ENCODE measurements at places on chromosomes 6 and 20.

GRCh38 chr6:16716321-16716858, 44.9 kb downstream of the ATXN1 start:
- no peak overlapping the region for H3K27ac ChIP-seq
- no peak for DNase-seq
- H3K36me3 ChIP-seq, result no peaks in the 10 kb centered on the region
- H3K27me3 ChIP-seq, result no peaks in the 10 kb centered on the region

DNA sequence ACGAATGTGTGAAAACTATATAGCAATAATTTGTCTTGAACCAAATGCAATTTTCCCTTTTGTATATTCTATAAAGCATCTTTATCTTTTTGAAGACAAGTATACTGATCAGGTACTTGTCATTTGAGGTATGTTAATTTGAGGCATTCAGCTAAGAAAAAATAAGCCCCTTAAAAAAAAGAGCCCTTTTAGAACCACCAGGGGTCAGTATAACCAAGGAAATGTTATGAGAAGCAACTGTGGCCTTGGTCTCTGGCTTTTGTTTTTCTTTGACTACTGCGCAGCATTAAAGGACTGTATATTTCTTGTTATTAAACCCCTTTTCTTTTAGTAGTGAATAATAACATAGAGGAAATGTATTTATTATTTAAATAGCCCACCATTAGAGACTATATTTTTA, 43.1 kb downstream of the CD109 start:
- DNase-seq, result no peak
- H3K4me1 ChIP-seq, result no peaks in the 10 kb centered on the region
- H3K36me3 ChIP-seq, result no peaks in the 10 kb centered on the region
- H3K27me3 ChIP-seq, result no peaks in the 10 kb centered on the region
- H3K4me3 ChIP-seq, result no peak overlapping the region
- H3K27ac ChIP-seq, result no peak overlapping the region

DNA sequence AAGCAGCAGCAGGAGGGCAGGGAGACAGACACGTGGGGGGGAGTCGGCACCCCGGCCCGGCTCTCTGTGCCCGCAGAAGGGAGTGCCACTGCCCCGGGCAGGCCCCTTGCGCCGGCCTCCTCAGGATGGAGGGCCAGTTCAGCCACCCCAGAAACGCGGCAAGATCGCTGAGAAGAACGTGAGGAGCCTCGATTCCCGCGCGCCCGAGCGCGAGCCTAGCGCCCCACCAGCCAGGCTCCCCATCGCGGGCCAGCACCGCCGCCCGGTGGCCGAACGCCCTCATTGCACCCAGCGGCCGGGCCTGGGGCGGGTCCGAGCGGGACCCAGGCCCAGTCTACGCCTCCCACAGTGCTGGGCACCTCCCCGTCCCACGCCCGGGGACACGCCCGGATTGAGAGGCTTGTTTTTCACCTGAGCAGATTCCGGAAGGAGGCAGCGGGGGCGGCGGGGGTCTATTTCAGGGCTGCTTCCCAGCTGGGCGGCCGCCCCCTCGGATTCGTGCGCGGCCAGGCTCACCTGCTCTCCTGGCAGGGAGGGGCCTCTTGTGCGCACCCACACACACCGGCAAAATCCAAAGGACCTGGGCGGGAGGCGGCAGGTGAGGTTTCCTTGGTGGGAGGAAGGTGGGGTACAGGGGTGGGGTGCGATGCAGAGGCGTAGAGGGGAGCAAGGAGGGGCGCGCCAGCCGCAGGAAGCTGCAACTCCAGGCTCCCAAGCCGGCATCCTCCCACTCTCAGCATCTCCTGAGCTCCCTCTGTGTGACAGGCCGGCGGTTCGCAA, 9.0 kb upstream of the GRM4 start:
- DNase-seq, result peak; percentile 85
- no peak overlapping the region for H3K27ac ChIP-seq
- H3K4me1 ChIP-seq, result peaks cover 6% of the 10 kb centered on the region

- peak overlapping the region; percentile 52 for H3K27ac ChIP-seq
- DNase-seq, result no peak
- peaks cover 81% of the 10 kb centered on the region for H3K4me1 ChIP-seq
- H3K4me3 ChIP-seq, result no peak overlapping the region
- no peaks in the 10 kb centered on the region for H3K27me3 ChIP-seq
- no peaks in the 10 kb centered on the region for H3K36me3 ChIP-seq
These were observed 186.7 kb downstream of the GJA10 start for GRCh38 chr6:90080876-90081481.

DNA sequence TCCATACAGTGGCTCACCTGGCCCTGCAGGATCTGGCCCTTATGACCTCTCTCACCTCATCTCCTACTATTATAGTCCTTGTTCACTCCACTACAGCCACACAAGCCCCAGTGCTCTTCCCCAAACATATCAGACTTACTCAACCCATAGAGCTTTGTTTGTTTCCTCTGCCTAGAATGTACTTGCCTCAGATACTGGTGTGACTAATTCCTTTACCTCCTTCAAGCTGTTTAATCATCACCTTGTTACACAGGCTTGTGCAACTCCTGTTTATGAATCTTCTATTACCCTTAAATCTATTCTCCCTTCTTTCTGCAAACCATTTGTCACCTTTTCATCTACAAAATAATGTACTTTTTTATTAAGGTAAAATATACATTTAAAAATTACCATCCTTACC, 3.2 kb downstream of the DEFB125 start:
- no peak overlapping the region for H3K4me3 ChIP-seq
- no peak for DNase-seq
- no peaks in the 10 kb centered on the region for H3K36me3 ChIP-seq
- no peak overlapping the region for H3K27ac ChIP-seq
- H3K27me3 ChIP-seq, result peaks cover 50% of the 10 kb centered on the region

GRCh38 chr6:105806486-105806920, 279.6 kb upstream of the PRDM1 start:
- no peaks in the 10 kb centered on the region for H3K27me3 ChIP-seq
- H3K36me3 ChIP-seq, result no peaks in the 10 kb centered on the region
- DNase-seq, result no peak
- H3K4me3 ChIP-seq, result no peak overlapping the region
- H3K4me1 ChIP-seq, result peaks cover 26% of the 10 kb centered on the region

DNA sequence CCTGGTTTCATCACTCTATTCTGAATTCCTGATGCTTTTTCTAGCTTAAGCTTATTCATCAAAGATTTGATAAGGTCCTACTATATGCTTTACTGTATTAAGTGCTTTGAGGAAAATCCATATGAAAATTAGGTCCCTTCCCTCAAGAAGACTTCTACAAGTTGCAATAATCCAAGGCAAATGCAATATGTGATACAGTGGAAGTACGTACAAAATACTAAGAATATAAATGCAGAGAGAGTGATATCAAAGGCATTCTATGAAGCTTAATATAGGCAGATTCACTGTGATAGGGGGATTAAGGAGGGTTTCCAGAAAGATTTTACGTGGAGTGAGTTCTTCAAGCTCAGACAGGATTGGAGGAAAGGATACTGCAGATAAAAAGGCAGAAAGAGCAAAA, 142.1 kb downstream of the C6orf118 start:
- H3K27me3 ChIP-seq, result no peaks in the 10 kb centered on the region
- no peaks in the 10 kb centered on the region for H3K36me3 ChIP-seq
- DNase-seq, result no peak
- H3K27ac ChIP-seq, result no peak overlapping the region
- no peak overlapping the region for H3K4me3 ChIP-seq

DNA sequence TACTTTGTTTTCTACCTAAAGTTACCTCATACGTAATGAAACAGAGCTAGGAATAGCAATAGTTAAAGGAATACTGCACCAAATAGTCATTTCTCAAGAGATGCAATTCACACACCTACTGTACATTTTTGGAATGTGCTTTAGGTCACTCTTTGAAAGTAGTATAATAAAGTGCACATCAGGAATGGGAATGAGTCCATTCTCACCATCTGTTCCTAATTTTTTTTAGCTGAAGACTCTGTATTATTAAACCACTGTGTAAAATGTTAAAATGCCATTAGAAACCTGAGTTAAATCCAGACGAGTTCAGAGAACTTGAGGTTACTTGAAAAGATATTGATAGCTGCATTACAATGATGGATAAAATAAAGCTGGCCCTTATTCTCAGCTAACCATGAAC, 51.9 kb upstream of the EPHA7 start:
- no peak overlapping the region for H3K4me3 ChIP-seq
- no peaks in the 10 kb centered on the region for H3K27me3 ChIP-seq
- H3K4me1 ChIP-seq, result no peaks in the 10 kb centered on the region
- H3K27ac ChIP-seq, result no peak overlapping the region
- H3K36me3 ChIP-seq, result no peaks in the 10 kb centered on the region

DNA sequence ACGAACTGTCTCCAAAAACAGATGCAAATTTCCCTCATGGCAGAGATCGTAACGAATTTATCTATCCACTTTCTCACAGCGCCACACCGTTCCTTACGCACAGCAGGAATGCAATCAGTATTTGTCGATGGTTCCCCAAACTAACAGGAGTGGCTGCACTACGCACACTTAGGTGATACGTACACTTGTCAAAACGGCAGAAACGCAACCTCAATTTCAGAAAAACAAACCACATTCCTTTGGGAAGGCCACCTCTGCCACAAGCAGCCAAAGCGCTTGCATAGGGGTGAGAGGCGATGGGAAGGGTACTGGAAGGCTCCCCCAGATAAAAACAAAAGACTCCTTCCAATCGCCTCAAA, 638 bp downstream of the MDN1 start:
- peak overlapping the region; percentile 86 for H3K27ac ChIP-seq
- H3K4me3 ChIP-seq, result peak overlapping the region; percentile 88
- DNase-seq, result no peak
- no peaks in the 10 kb centered on the region for H3K27me3 ChIP-seq

DNA sequence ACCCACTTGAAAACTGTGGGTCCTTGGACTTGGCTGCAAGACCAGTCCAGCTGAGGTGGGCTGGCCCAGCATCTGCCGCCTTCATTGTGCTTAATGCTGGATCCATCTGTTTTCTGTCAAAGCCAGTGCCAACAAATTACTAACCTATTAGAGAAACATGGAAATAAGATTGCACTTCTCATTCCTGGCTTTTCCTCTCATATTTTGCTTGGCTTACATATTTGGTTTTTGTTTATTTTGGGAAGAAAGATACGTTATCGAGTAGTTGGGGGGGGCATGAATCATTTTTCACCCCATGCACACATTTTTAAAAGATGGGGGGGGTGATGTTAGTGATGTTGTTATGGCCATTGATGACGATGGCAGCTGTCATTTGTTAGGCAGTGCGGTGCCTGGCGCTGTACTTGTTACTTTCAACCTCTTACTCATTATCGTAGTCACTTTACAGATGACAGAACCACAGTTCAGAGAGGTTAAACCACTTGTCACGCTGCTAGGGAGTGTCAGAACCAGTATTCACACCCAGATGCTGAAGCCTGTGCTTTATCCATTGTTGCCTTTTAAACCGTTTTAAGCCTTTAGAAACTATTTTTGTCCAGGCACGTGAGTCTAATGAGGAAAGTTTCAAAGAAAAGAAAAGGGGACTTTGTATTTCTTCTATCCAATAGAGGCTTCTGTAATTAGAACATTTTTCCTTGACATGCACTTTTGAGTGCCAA, 180.0 kb downstream of the TMEM242 start:
- H3K27me3 ChIP-seq, result no peaks in the 10 kb centered on the region
- H3K4me3 ChIP-seq, result no peak overlapping the region
- no peak for DNase-seq
- peaks cover 23% of the 10 kb centered on the region for H3K36me3 ChIP-seq

- no peak overlapping the region for H3K4me3 ChIP-seq
- no peak for DNase-seq
- no peak overlapping the region for H3K27ac ChIP-seq
- no peaks in the 10 kb centered on the region for H3K4me1 ChIP-seq
These were observed 582.6 kb upstream of the MMS22L start for GRCh38 chr6:97865612-97866011.

DNA sequence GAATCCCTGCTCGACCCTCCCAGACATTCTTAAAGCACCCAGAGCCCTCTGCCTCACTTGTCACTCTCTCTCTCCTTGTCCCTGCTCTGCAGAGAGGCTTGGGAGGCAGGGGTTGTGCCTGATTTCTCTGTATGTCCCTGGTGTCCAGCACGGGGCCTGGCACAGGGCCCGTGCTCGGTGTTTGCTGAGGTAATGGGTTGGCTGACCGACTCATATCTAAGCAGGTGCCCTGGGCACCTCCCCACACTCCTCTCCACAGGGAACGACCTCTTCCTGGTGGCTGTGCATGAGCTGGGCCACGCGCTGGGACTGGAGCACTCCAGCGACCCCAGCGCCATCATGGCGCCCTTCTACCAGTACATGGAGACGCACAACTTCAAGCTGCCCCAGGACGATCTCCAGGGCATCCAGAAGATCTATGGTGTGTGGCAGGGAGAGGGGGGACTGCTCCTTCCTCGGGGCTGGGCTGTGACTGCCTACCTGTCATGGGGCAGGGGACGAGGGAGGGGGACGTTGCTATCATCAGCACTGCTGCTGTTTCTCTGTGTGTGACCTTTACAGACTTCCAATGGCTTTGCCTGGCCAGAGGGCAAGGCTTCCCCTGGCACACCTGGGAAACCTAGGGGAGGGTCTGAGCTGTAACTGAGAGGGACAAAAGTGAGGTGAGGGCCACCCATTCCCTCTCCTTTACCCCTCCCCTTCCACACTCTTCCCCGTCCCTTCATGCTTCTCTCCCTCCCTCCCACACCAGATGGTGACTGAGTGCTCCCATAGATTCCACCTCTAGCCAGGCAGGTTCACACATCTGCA, 14.2 kb downstream of the MMP24OS start:
- H3K4me3 ChIP-seq, result no peak overlapping the region
- no peak overlapping the region for H3K27ac ChIP-seq
- H3K27me3 ChIP-seq, result no peaks in the 10 kb centered on the region
- peaks cover 80% of the 10 kb centered on the region for H3K36me3 ChIP-seq
- no peaks in the 10 kb centered on the region for H3K4me1 ChIP-seq
- no peak for DNase-seq

DNA sequence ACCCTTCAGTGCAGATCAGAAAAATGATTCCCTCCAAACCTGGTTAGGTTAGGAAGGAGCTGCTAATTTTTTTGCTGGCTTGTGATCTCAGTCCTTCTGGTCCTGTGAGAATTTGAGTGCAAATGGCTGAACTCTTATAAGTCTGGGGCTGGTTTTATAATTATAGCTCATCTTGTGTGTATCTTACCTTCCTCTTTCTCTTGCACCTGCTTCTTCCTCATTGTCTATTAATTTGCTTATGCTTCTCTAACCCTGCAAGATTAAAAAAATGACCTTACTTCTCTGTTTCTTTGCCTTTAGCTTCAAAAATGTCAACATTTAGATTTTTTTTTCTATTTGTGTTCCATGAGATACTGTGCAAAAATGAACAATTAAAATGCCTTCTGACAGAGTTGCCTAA, 576.2 kb downstream of the DHX35 start:
- no peak overlapping the region for H3K4me3 ChIP-seq
- no peak for DNase-seq
- peak overlapping the region; percentile 50 for H3K27ac ChIP-seq
- H3K4me1 ChIP-seq, result no peaks in the 10 kb centered on the region
- no peaks in the 10 kb centered on the region for H3K27me3 ChIP-seq
- H3K36me3 ChIP-seq, result no peaks in the 10 kb centered on the region

DNA sequence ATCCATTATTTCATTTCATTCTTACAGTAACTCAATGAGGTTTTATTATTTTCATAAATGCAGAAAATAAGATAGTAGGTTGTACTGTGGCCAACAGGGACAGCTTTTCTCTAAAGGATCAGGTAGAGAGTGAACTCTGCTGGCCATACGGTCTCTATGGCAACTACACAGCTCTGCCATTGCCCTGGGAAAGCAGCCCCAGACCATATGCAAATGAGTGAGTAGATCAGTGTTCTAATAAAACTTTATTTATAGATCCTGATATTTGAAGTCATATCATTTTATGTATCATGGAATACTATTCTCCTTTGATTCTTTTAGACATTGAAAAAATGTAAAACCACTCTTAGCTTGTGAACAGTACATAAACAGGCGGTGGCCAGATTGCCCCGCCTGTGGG, 192.5 kb upstream of the RREB1 start:
- DNase-seq, result no peak
- H3K27ac ChIP-seq, result peak overlapping the region; percentile 79
- H3K4me3 ChIP-seq, result no peak overlapping the region
- peaks cover 35% of the 10 kb centered on the region for H3K4me1 ChIP-seq
- H3K27me3 ChIP-seq, result no peaks in the 10 kb centered on the region

All from spleen (tissue), 13 donors.